Calu3 (cell line): ENCODE measurements at places on chromosomes 7 and 10. TPM values are rescaled to one million over a fixed set of nuclear protein-coding genes. Genes with fewer than 3 reads are reported as not detected.

PCDH15 gene
- total RNA-seq = not detected in 2 replicates

PRRT4 gene
- total RNA-seq = 0.15 TPM in 1 of 2 replicates, not detected in the other

DNA sequence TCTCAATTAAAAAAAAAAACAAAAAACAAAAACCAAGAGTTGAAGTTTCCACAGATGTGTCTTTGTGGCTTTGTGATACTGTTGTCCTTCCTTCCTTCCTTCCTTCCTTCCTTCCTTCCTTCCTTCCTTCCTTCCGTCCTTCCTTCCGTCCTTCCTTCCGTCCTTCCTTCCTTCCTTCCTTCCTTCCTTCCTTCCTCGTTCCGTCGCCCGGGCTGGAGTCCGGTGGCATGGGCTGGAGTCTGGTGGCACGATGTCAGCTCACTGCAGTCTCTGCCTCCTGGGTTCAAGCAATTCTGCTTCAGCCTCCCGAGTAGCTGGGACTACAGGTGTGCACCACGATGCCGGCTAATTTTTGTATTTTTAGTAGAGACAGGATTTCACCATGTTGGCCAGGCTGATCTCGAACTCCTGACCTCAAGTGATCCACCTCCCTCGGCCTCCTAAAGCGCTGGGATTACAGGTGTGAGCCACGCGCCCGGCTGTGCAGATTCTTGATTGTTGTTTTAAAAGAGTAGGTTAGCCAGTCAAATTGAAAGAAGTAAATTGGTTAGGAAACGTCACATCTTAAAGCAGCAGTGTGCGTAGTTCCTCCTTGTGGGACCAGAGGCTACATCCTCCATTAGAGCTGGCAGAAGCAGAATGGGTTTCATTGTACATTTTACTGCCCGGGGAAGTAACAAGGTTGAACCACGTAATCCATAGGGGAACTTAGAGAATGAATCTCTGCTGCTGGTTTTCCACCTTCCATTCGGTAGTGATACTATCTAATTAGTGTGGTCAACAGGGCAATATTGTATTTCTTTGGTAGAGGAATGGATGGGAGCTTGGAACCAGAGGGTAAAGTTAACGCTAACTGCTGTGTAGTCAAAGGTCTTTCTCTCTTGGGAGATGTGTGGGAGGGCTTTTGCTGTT is 20.6 kb downstream of the DNAJB6 start:
- DNase-seq = no peak

DNA sequence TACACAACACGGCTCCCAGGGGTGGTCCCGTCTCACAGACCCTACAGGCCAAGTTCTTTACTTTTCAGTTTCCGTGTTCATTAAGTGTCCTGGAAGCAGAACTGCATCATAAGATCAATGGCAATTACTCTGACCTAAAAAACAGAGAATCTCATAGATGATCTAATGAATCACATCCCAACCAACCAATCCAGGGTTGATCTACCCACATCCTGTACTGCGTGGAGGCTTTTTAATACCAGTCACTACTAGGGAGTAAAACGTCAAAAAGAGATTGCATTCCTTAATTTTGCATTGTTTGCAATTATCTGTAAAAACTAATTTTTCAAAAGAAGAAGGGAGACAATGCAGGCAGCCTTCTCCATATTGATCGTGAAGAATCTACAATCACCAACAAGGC is 72.6 kb downstream of the PARD3 start:
- no peak for DNase-seq

GRCh38 chr10:11261687-11262493 is 244.2 kb downstream of the CELF2 start:
- DNase-seq = no peak

GRCh38 chr7:131052285-131052904 is 275.3 kb upstream of the MKLN1 start:
- DNase-seq = no peak

ADRB1 gene
- 0.47 and 0.78 TPM in 2 replicates for total RNA-seq

DNA sequence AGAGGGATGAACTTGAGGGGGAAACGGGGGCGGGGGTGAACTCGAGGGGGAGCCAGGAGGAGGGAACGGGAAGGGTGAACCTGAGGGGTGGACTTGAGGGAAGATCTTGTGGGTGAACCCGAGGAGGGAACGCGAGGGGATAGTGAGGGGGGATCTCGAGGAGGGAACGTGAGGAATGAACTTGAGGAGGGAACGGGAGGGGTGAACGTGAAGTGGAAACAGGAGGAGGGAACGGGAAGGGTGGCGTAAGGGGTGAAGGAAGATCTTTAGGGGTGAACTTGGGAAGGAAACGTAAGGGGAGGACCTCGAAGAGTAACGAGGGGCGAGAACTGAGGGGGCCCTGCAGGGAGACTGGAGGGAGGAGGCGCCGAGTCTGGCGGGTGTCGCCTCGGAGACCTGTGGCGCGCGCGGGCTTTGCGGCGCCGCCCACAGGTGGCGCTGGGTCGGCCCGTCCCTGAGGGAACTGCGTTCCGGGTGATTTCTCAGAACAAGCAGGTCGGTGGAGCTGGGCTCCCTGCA is 651 bp downstream of the MYO3A start:
- DNase-seq = peak; percentile 56

DNA sequence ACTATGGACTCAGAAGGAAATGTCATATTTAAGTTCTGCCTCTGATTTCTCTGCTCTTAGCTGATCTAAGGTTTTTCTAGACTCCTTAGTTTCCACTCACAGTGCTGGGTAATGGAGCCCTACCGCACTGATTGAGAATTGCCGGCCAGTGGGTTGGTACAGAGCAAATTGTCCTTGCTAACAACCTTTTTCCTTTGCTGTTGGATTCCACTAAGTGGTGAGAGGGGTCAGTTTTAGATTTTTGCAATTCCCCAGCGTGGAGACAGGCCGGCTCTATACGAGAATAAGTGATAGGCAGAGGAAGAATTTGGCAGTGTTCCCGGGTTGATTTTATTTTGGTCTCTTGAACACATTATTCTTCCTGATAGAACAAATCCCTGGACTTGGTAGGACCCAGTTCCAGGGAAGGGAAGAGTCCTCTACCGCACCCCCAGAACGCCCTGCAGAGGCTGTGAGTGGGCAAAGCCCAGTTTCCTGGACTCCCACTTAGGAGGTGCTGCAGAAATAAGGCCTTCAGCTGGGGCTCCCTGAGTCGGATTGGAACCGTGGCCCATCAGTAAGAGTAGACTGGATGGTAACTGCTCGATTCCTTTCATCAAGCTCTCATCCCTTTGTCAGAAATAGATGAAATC is 3.0 kb upstream of the NRP1 start:
- peak; percentile 38 for DNase-seq

- peak; percentile 46 for DNase-seq
Observed at GRCh38 chr10:137031-137430, 1.8 kb downstream of the ZMYND11 start.

DNA sequence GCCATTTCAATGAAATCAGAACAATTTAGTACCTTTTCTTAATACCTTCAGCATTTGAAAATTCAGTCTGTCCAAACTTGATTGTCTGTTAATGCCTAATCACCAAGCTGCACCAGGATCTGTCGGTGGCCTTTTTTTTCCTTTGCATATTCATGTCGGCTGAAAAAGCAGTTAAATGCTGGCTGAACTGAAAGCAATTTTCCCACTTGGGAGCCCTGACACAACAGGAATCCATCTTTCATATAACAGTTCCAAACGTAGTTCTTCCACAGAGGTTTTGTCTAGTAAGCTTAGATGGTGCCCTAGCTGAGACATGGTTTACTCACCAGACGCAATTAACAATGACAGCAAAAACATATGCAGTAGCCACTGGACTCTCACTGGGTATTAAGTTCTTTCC is 83.6 kb upstream of the CHCHD3 start:
- no peak for DNase-seq

AGBL3 gene
- total RNA-seq = 5.4 and 6.3 TPM in 2 replicates

NANOS1 gene
- total RNA-seq = 4.6 and 6.8 TPM in 2 replicates

GRCh38 chr10:56606202-56606601 is 245.1 kb upstream of the ZWINT start:
- no peak for DNase-seq
